ENCODE measurements at places on chromosomes 4 and X.
A peak's percentile ranks its signal among the peaks of the same experiment; 100 is the strongest.

DNA sequence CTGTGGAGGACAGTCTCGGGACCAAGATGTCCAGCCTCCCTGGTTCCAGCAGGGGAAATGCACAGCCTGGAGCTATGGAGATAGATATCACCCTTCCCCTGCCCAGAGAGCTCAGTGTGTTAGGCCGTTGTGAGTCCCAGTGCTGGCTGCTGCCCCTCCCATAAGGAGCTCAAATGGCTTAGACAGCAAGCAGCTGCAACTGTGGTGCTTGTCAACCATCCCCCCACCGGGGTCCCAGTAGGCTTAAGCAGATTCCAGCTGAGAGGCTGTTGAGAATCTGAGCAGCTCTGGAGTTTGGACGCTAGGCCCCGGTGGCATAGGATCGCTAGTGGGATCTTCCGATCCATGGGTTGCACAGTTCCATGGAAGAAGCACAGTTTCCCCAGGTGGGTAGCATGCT is 181.8 kb upstream of the POF1B start:
- no peak for DNase-seq

- DNase-seq: no peak
These were observed 466.8 kb upstream of the TECRL start for GRCh38 chr4:64876021-64876420.

- no peak for DNase-seq
These were observed 73.9 kb downstream of the ARHGAP6 start for GRCh38 chrX:11591723-11592346.

GRCh38 chrX:40964633-40965586 is 120.3 kb upstream of the USP9X start:
- no peak for DNase-seq

DNA sequence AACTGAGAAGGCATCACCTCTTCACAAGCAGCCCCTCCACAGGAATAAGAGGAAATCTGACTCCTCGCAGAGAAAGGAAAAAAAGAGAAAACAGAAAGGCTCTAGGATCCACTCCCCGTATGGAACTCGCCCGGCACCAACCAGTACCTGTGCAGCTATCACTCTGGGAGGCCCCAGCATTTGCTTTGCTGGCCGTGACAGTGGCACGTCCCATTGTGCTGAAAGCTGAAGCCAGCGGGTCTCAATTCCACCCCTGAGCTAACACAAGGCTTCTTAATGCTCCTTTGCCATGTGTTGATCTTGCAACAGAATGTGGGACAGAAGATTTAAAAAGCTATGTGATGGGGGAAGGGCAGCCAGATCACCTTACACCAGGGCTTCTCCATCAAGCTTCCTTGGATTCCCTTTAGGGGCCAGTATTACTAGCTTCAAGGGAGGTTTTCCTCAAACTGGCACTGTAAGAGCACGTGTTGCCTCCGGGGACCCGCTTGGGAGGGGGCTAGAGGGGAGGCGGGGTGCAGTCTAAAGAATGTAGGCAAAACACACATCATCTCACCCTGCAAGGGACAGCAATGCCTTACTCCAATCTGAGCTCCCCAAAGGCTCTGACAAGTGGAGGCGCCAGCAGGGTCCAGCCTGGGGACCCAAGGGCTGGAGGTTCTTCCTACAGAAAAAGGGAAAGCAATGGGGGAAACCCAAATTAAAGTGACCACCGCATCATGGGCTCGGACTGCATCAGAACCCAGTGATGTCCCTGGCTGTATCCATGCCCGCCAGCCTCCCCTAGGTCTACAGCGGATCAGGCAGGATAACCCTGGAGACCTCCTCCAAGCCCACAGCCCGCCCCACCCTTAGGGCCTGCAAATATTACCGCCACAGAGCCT is 1.2 kb downstream of the USP46 start:
- DNase-seq: no peak

- no peak for DNase-seq
These were observed 15.2 kb upstream of the INPP4B start for GRCh38 chr4:142861351-142861750.

DNA sequence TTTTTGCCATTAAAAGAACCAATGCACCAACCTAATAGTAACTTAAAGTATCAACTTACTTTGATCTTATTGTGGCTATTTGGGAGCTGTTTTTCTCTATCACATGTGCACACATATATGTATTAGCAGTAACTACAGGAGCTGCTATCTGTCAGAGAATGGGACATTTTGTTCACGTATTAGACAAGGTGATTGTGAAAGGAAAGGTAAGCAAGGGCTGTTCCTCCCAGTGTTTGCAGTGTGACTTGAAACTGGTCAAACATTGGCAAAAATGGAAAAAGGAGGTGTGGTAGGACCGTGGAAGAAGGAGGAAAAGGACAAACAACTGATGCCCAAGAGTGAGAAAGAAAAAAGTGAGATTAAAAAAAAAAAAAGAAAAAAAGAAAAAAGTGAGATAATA is 43.1 kb upstream of the KLHL2 start:
- no peak for DNase-seq

GRCh38 chr4:185965426-185966384 is 103.3 kb upstream of the TLR3 start:
- no peak for DNase-seq

DNA sequence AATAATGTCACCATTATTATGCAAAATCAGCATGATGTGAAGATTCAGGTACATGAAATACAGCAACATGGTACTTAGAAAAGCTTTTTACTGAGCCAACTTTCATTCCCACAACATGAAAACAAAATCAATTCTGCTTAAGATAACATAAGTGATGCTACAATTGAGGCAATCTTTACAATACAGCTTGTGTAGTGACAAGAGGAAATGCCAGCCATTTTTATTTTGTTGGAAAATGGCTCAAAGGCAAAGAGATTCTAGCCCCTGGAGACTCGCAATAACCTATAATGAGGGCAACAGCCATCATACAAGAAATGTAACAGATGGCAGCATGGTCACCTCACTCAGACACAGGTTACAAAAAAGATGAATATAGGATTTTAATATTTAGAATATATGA is 560.4 kb downstream of the SPOCK3 start:
- no peak for DNase-seq

DNA sequence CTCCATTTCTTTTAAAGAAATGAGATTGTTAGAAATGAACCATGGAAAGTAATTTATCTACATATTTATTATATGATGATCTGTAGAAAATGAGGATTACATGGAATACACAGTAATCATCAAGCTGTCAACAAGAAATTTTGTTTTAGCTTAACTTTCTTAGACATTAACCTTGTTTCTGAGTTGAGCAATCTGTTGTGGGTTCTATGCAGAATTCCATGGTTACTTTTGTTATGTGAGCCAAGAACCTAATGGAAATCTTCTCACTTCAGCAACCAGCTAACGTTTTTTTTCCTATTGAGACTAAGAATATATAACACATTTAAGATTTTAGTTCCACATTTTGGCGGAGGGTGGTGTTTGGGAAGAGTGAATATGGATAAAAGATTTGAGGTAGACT is 136.1 kb upstream of the SLC4A4 start:
- no peak for DNase-seq

DNA sequence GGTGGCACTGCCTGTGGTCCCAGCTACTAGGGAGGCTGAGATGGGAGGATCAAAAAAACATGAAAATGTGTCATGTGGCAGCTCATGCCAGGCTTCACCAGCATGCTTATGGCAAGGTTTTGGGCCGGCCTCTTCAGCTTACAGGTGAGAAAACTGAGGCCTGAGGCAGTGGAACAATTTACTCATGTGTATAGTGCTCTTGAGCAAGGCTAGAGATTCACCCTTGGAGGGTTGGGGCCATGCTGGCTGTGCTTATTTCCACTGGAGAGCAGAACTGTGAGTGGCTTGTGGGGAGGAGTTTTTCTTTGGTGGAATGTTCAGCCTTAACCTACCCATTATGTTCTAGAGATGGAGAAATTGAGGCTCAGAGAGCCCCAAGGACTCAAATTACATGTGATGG is 31.8 kb downstream of the NSD2 start:
- DNase-seq: no peak

- DNase-seq: no peak
These were observed 3.6 kb downstream of the UBL4A start for GRCh38 chrX:154482786-154483185.

DNA sequence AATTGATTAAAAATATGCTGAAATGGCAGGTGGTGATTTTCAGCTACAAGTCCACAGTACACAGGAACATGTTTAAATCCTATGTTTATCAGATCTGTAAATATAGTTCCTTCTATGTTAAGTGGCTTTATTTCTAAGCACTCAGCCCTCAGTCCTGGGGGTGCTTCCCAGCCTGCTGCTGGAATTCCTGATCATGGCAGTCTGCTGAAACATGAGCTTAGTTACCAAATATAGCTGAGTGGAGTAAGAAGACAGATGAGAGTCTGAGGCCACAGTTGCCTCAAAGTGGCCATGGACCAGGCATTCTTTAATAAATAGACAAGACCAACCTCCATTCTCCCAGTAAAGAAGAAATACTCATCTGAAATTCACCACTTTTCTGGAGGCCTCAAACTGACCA is 17.1 kb upstream of the DDX60 start:
- DNase-seq: no peak

DNA sequence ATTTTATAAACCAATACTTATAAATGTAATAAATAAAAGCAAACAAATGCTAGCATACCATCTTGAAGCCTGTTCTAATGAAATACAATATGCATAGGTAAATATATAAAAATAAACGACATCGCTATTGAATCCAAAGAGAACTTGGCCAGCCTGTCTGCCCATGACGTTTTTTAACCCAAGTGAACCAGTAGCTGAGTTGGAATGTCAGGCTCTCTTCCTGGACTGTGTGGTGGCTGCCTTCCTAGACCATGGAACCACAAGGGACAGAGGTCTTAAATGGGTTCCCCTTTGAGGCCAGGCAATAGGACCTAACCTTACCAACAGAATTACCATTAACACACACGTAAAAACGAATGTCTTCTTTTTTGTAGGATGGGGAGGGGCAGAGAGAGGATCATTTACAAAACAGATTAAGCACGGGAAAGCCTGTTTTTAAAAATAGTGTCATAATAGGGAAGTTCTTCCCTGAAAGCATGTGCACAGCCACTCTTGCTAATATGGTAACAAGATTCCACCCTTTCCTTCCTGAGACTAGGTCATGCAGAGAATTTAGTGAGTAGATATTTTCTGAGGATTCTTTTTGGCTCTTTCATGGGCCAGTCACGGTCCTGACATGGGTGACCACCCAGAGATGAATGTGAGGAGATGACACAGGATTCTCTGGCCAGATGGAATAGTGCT is 69.4 kb upstream of the ACSL1 start:
- DNase-seq: no peak

DNA sequence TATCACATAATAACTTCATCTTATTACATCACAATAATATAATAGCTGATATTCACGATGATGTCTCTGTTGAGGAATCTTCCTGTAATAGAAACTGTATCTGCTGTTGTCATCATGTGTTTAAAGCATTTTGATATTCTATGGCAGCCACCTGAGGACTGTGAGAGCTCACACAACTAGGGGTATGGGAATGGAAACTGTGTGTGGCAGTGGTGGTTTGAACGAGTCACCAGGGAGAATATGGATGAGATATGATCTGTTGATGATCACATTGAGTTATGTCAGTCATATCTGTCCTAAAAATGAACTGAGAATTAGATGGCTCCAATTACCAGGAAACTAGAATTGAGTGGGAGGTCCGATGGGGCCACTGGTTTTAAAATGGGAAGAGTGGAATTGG is 169.6 kb downstream of the MID1IP1 start:
- DNase-seq: no peak

DNA sequence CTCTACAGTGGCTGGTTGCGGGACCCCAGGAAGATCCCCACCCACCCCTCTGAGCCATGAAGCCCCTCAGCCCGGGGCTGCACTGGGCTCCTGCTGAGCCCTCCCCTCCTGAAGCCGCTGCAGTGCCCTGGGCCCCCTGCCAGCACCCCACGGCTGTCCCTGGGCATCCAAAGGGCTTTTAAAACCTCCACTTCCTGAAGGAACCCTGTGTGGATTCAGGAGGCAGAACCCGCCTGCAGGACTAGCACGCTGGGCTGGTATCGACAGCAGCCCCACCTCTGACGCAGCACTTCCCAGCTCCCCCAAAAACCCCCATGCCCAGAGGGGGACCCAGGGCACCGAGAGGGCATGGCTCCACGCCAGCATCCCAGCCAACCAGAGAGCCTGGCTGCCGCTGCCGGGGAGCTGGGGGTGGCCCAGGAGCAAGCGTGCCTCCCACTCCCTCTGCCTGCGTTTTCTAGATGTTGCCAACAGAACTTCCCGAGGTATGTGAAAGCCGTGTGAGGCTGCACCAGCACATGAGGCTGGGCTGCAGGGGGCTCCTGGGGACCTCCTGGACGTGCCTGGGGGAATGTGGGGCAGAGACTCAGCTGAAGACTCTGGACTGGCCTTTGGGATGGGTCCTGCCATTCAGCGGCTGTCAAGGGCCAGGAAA is 6.3 kb downstream of the MXD4 start:
- DNase-seq: no peak

DNA sequence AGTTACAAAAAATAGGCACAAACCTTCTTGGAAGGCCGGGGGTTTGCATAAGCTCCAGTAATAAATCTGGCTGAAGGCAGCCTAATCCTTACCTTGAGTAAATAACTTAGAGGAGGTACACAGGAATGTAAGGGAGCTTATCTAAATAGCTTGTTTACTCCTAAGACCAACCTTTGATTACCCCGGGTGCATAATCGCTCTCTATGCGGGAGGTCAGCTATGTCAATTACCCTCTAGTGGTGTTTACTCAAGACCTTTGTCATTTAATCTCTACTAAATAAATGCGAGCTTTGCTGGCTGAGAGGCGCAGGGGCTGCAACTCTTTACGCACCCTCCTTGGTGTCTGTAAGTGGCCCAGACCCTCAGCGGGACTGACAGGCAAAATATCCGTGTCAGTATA is 50.2 kb upstream of the MAP9 start:
- no peak for DNase-seq

GRCh38 chr4:156941940-156942548 is 29.6 kb downstream of the PDGFC start:
- peak; percentile 46 for DNase-seq

GRCh38 chr4:128525992-128526630 is 238.5 kb upstream of the PGRMC2 start:
- DNase-seq: no peak

GRCh38 chr4:147749811-147750321 is 18.0 kb downstream of the ARHGAP10 start:
- peak; percentile 83 for DNase-seq

- DNase-seq: peak; percentile 97
These were observed 745 bp downstream of the TRIM2 start for GRCh38 chr4:153204728-153205648.

GRCh38 chr4:111778543-111778942 is 366.7 kb upstream of the FAM241A start:
- DNase-seq: no peak

- DNase-seq: no peak
These were observed 196.3 kb upstream of the MAB21L2 start for GRCh38 chr4:150385606-150386005.

GRCh38 chr4:33161202-33161601 is 2441.0 kb downstream of the PCDH7 start:
- DNase-seq: no peak
